Activated CD8-positive, alpha-beta T cell treated with anti-CD3 and anti-CD28 coated beads, Interleukin-2, amount 10 ng/mL, durations not matched to agents 7 days and 5 days (primary cell): ENCODE measurements at places on chromosomes 6 and 20. TPM values are rescaled to one million over a fixed set of nuclear protein-coding genes. Genes with fewer than 3 reads are reported as not detected.

- H3K27ac ChIP-seq: no peak overlapping the region
- no peaks in the 10 kb centered on the region for H3K4me1 ChIP-seq
- H3K36me3 ChIP-seq: no peaks in the 10 kb centered on the region
- DNase-seq: no peak
Measured at GRCh38 chr6:102763891-102764290, 1370.4 kb downstream of the GRIK2 start.

DNA sequence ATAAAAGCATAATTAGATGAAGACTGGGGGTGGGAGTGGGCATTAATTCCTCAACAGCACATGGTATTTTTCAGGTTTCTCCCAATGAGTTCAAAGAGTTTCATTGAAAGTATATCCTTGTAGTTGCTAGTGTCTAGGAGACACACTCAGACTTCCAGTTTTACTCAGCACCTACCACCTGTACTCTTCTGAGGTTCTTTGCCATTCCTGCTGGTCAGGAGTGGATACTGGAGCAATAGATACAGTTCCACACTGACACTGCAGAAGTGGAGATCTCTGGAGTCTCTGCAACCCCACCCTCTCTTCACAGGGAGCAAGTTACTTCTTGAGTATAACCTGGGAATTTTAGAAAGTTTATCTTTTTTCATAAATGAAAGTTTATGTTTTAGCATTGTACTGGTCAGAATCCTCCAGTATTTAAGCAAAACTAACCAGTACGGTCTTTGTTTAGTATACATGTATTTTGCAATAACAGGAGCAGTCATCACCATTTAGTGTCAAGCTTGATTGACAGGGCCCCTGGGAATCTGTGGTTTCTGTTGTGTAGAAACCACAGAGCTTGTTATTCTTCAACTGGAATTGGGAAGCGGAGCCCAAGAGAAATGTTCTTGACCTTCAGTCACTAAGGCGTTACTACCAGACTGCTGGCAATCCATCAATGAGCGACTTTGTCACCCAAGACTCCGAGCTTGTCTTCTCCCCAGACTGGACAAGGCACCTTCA, 148.1 kb downstream of the ZDHHC14 start:
- peaks cover 60% of the 10 kb centered on the region for H3K4me1 ChIP-seq
- H3K27me3 ChIP-seq: no peaks in the 10 kb centered on the region
- H3K4me3 ChIP-seq: no peak overlapping the region
- H3K27ac ChIP-seq: no peak overlapping the region

- no peaks in the 10 kb centered on the region for H3K27me3 ChIP-seq
- H3K4me3 ChIP-seq: no peak overlapping the region
- no peak overlapping the region for H3K27ac ChIP-seq
- no peaks in the 10 kb centered on the region for H3K4me1 ChIP-seq
Measured at GRCh38 chr6:51323056-51323455, 504.4 kb downstream of the TFAP2B start.

DNA sequence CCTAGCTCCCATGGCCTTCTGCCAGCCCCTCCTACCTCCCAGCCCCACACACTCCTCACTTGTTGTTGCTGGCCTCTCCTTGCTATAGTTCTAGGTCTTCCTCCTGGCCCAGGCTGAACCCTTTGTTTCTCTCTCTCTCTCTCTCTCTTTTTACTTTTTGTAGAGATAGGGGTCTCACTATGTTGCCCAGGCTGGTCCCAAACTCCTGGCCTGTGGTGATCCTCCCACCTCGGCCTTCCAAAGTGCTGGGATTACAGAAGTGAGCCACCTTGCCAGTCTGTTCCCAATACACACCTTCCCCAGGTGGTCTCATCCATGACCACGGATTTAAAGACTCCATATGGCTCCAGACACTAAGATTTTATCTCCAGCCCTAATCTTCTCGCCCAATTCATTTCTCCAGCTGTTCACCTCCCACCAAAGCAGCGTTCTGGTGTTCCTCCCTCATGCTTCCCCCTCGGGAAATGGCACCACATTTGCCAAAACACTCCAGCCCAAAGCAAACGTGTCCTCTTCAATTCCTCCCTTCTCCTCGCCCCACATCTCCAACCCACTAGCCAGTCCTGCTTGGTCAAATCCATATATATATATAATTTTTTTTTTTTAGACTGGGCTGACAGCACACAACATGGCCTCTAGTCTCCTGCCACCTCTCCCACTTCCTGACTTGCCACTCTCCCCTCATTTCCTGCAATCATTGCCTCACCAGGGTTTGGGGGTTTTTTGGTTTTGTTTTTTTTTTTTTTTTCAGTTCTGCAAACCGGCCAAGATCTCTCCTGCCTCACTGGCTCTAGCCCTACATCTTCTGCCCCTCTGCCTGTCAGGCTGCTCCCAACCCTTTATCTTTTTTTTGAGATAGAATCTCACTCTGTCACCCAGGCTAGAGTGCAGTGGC, 104.4 kb downstream of the NCR2 start:
- H3K36me3 ChIP-seq: no peaks in the 10 kb centered on the region
- peak overlapping the region; percentile 68 for H3K27ac ChIP-seq
- no peak overlapping the region for H3K4me3 ChIP-seq
- H3K4me1 ChIP-seq: peaks cover 41% of the 10 kb centered on the region
- DNase-seq: peak; percentile 66

DNA sequence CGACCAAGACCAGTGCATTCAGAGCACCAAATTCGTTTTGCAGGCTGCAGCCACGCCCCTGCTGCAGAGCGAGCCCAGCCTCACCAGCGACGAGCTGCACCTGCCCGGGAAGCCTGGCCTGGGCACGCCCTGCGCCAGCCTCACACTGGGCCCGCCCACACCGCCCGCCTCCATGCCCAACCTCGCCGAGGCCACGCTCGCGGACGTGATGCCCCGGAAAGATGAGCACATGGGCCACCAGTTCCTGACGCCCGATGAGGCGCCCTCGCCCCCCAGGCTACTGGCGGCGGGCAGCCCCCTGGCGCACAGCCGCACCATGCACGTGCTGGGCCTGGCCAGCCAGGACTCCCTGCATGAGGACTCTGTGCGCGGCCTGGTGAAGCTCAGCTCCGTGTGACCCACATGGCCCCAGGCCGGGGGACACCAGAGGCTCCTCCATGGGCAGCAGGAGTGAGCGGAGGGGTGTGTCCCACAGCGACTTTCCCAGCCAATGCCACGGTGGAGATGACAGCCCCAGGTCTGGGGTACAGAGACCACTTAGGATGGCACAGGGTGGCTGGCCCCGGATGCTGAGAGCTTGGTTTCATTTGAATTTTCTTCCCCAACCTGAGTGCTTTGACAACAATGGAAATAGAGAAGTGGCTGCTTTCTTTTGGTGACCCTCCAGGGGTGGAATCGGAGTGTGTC, 150.2 kb upstream of the SNX9 start:
- no peak overlapping the region for H3K27ac ChIP-seq
- H3K4me1 ChIP-seq: peaks cover 16% of the 10 kb centered on the region
- H3K4me3 ChIP-seq: no peak overlapping the region
- no peak for DNase-seq
- H3K36me3 ChIP-seq: no peaks in the 10 kb centered on the region

Gene RAET1L
- total RNA-seq: not detected

Gene KCNQ5
- total RNA-seq: 11.8 TPM

DNA sequence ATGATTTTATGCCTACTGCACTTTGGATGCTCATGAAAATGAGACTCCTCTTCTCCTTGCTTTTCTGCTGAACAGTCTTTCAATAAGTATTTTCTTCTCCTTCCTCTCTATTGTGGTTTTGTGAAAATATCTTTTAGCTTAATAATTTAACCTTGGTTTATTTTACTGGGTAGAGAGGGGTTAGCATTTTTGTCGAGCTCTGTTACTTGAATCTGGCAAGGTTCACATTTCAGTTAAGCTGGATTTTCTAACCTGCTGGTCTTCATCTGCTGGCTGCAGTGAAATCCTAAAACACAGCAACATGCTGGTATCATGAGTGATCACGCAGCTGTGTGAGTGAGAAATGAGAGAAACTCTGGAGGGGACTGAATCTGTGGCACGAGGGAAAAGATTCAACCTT, 222.7 kb upstream of the NOX3 start:
- H3K4me1 ChIP-seq: no peaks in the 10 kb centered on the region
- H3K4me3 ChIP-seq: no peak overlapping the region
- DNase-seq: no peak
- H3K27me3 ChIP-seq: no peaks in the 10 kb centered on the region
- H3K27ac ChIP-seq: no peak overlapping the region
- no peaks in the 10 kb centered on the region for H3K36me3 ChIP-seq

DNA sequence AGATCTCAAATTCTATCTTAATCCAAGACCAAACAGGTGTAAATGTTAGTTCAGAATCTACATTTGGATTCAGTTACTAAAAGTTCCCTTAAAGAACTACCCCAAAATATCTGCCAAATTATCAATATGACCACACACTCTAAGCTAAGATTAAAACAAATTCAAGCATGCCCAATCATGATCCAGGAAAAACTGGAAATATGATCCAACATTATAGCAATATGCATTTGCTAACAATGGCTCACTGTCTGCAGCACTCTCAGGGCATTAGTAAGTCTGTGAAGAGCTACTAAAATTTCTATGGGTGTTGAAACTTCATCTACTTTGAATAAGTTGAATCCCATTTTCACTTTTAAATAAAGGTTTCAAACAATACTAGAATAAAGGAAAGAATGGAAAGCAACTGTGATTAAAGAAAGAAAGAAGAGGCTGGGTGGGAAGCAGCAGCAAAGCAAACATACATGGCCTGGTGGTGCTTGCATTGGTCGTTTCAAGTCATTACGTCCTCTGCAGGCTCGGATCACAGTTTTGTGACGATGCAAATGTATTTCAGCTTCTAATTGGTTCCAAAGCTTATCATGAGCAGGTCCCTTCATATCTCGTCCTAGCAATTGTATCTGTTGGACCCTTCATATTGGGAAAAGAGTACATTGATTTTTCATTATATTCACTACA, 29.2 kb downstream of the GOPC start:
- no peak overlapping the region for H3K4me3 ChIP-seq
- no peaks in the 10 kb centered on the region for H3K4me1 ChIP-seq
- DNase-seq: no peak
- H3K27ac ChIP-seq: no peak overlapping the region
- H3K27me3 ChIP-seq: no peaks in the 10 kb centered on the region

Gene SLC4A11
- 2.8 TPM for total RNA-seq

DNA sequence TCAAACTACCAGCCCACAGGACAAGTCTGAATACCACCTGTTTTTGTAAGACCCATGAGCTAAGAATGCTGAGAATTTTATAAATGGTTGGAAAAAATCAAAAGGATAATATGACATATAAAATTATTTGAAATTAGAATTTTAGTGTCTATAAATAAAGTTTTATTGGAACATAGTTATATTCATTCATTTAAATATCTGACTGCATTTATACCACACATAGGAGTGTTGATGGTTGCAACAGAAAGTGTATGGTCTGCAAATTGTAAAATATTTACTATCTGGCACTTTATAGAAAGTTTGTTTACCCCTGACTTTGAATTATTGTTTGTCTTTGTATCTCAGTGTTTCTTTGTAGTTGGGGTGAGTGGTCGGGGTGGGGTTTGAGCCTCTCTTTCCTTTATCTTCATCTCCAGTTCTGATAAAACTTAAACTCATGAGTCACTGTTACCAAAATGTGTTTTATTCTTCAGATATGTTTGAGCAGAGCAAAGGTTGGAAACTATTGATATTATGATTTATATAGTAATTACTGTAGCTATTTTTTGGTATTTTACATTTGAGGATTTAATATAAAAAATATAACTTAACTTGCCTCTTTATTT, 55.5 kb downstream of the CD2AP start:
- H3K27me3 ChIP-seq: no peaks in the 10 kb centered on the region
- DNase-seq: no peak
- H3K4me1 ChIP-seq: peaks cover 10% of the 10 kb centered on the region
- peak overlapping the region; percentile 45 for H3K27ac ChIP-seq
- H3K36me3 ChIP-seq: peaks cover 31% of the 10 kb centered on the region

Gene BPIFB1
- total RNA-seq: not detected

GRCh38 chr6:87095087-87095509, at the start of gene CGA:
TSS of gene CGA (minus strand) at chr6:87095106. CDS start at chr6:87088200, 6,906 bp downstream.
- H3K36me3 ChIP-seq: no peaks in the 10 kb centered on the region
- H3K27me3 ChIP-seq: peaks cover 33% of the 10 kb centered on the region
- H3K4me3 ChIP-seq: no peak within 1 kb of the TSS
- no peak for DNase-seq
- no peak within 1 kb of the TSS for H3K27ac ChIP-seq
- no peaks in the 10 kb centered on the region for H3K4me1 ChIP-seq

GRCh38 chr6:111718990-111719389, 113.3 kb upstream of the TRAF3IP2 start:
- no peak for DNase-seq
- H3K4me1 ChIP-seq: peaks cover 49% of the 10 kb centered on the region
- no peaks in the 10 kb centered on the region for H3K27me3 ChIP-seq
- no peak overlapping the region for H3K27ac ChIP-seq
- H3K36me3 ChIP-seq: peaks cover 45% of the 10 kb centered on the region

DNA sequence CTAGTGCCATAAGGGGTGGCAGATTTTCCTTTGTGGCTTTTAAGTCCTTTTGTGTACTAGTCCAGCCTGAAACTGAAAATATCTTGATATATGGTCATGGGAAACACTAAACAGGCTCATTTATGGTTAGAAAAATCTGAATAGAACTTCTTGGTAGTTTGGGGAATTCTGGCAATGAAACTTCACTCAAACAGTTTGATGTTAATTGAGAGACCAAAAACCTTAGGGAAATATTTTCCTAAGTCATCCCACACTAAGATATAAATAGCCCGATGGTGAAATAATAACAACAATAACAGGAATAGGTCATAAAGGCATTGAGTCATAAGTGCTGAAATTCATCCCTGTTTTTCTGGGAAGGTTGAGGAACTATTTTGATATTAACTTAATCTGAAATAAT, 146.2 kb upstream of the SMLR1 start:
- H3K27me3 ChIP-seq: no peaks in the 10 kb centered on the region
- H3K4me3 ChIP-seq: no peak overlapping the region
- H3K4me1 ChIP-seq: peaks cover 4% of the 10 kb centered on the region
- peaks cover 18% of the 10 kb centered on the region for H3K36me3 ChIP-seq
- DNase-seq: no peak

Gene CENPB
- total RNA-seq: 87.1 TPM

GRCh38 chr6:154994836-154995253, 270 bp upstream of the TIAM2 start:
- H3K27ac ChIP-seq: no peak overlapping the region
- H3K27me3 ChIP-seq: peaks cover 27% of the 10 kb centered on the region
- peak overlapping the region; percentile 63 for H3K4me3 ChIP-seq
- H3K36me3 ChIP-seq: no peaks in the 10 kb centered on the region

- H3K36me3 ChIP-seq: peaks cover 48% of the 10 kb centered on the region
- H3K27me3 ChIP-seq: no peaks in the 10 kb centered on the region
- peak overlapping the region; percentile 75 for H3K27ac ChIP-seq
- peak overlapping the region; percentile 26 for H3K4me3 ChIP-seq
- peak; percentile 7 for DNase-seq
- H3K4me1 ChIP-seq: peaks cover 89% of the 10 kb centered on the region
Measured at GRCh38 chr6:111780393-111780792, 92.9 kb downstream of the FYN start.

Gene TENT5A
- 1.9 TPM for total RNA-seq

DNA sequence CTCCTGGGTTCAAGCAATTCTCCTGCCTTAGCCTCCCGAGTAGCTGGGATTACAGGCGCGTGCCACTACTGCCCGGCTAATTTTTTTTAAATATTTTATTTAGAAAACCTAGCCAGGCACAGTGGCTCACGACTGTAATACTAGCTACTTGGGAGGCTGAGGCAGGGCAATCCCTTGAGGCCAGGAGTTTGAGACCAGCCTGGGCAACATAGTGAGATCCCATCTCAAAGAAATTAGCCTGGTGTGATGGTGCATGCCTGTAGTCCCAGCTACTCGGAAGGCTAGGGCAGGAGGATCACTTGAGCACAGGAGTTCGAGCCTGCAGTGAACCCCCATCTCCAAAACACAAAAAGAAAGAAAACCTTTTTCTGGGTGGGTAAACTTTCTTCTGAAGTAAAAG, 2.4 kb downstream of the SLC44A4 start:
- peaks cover 4% of the 10 kb centered on the region for H3K4me1 ChIP-seq
- peaks cover 3% of the 10 kb centered on the region for H3K27me3 ChIP-seq
- H3K36me3 ChIP-seq: peaks cover 12% of the 10 kb centered on the region
- no peak for DNase-seq
- no peak overlapping the region for H3K4me3 ChIP-seq
- no peak overlapping the region for H3K27ac ChIP-seq
